T-cell (primary cell): ENCODE measurements at places on chromosomes 16 and 17. TPM values are rescaled to one million over a fixed set of nuclear protein-coding genes. Genes with fewer than 3 reads are reported as not detected.

PAQR4 gene
- 3.2 TPM for total RNA-seq

SP6 gene
- total RNA-seq: 0.13 TPM

CACNG5 gene
- total RNA-seq: not detected

ANKRD40CL gene
- not detected for total RNA-seq

GUCY2D gene
- not detected for total RNA-seq

ATF7IP2 gene
- 49.1 TPM for total RNA-seq

HEATR9 gene
- 4.1 TPM for total RNA-seq

SLC52A1 gene
- not detected for total RNA-seq

SCN4A gene
- 0.18 TPM for total RNA-seq

GRB7 gene
- 0.30 TPM for total RNA-seq

KRT37 gene
- total RNA-seq: not detected

LCAT gene
- total RNA-seq: 18.7 TPM

MILR1 gene
- 0.76 TPM for total RNA-seq

CMTM2 gene
- total RNA-seq: 0.26 TPM

CCL1 gene
- total RNA-seq: not detected

TBC1D3G gene
- not detected for total RNA-seq

CAMKK1 gene
- 11.0 TPM for total RNA-seq

DHX58 gene
- 41.7 TPM for total RNA-seq

GPR142 gene
- total RNA-seq: not detected

ATMIN gene
- 30.2 TPM for total RNA-seq

KRT20 gene
- 0.47 TPM for total RNA-seq

TAC4 gene
- not detected for total RNA-seq

SHBG gene
- total RNA-seq: not detected

HOXB7 gene
- total RNA-seq: not detected

EPX gene
- total RNA-seq: not detected

KCNJ2 gene
- total RNA-seq: not detected

EPOP gene
- total RNA-seq: 0.78 TPM

TBC1D24 gene
- total RNA-seq: 22.2 TPM

SCARF1 gene
- total RNA-seq: 1.6 TPM

MARF1 gene
- total RNA-seq: 178 TPM

KIF19 gene
- 2.0 TPM for total RNA-seq

KRT31 gene
- total RNA-seq: not detected

DPH1 gene
- 84.6 TPM for total RNA-seq

KRT12 gene
- total RNA-seq: not detected

GLTPD2 gene
- total RNA-seq: not detected

CYLD gene
- total RNA-seq: 287 TPM

KCNJ18 gene
- total RNA-seq: not detected

UNK gene
- total RNA-seq: 39.2 TPM
